ENCODE measurements at places on chromosomes 4 and X. TPM values are rescaled to one million over a fixed set of nuclear protein-coding genes. Genes with fewer than 3 reads are reported as not detected.

Gene RHOH
- total RNA-seq = 1.2 TPM

- no peak overlapping the region for H3K27ac ChIP-seq
- H3K4me3 ChIP-seq = no peak overlapping the region
- no peaks in the 10 kb centered on the region for H3K4me1 ChIP-seq
- no peaks in the 10 kb centered on the region for H3K36me3 ChIP-seq
- H3K27me3 ChIP-seq = no peaks in the 10 kb centered on the region
Observed at GRCh38 chrX:26414534-26414933, 198.6 kb downstream of the MAGEB5 start.

DNA sequence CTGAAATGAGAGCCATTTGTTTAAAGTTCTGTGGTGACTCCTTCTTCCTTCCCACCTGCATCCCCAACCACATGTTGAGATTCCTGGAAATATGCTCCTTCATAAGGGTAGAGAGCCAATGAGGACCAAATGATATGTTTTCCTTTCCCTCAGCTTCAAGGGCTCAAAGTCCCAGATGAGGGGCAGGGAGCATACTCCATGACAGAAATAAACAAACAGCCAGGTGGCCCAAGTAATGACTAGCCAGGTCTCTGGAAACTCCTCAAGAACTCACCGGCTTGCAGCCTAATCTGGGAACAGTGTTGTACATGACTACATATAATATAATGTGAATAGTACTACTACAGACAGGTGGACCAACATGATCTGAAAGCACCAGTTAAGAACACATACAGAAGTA lies 392.3 kb downstream of the PACRGL start:
- no peak for DNase-seq
- H3K27ac ChIP-seq = no peak overlapping the region
- H3K27me3 ChIP-seq = no peaks in the 10 kb centered on the region
- H3K36me3 ChIP-seq = no peaks in the 10 kb centered on the region

Gene TMSB15C
- 1.0 TPM for total RNA-seq

Gene FAM236C
- not detected for total RNA-seq

GRCh38 chr4:44632089-44632488 lies 19.3 kb downstream of the YIPF7 start:
- no peaks in the 10 kb centered on the region for H3K36me3 ChIP-seq
- H3K4me3 ChIP-seq = no peak overlapping the region
- DNase-seq = no peak

GRCh38 chrX:140503714-140504351 lies 1.0 kb downstream of the SOX3 start:
- peaks cover 4% of the 10 kb centered on the region for H3K4me1 ChIP-seq
- H3K36me3 ChIP-seq = no peaks in the 10 kb centered on the region
- H3K27me3 ChIP-seq = peaks cover 32% of the 10 kb centered on the region
- H3K27ac ChIP-seq = no peak overlapping the region

GRCh38 chr4:174058846-174059245 lies 224.6 kb downstream of the FBXO8 start:
- H3K27me3 ChIP-seq = no peaks in the 10 kb centered on the region
- H3K36me3 ChIP-seq = no peaks in the 10 kb centered on the region
- no peak overlapping the region for H3K27ac ChIP-seq
- no peaks in the 10 kb centered on the region for H3K4me1 ChIP-seq
- H3K4me3 ChIP-seq = no peak overlapping the region

Data from thyroid gland (tissue), 4 donors.